HCT116 (cell line): ENCODE measurements at places on chromosomes 6 and 20.

GRCh38 chr6:5135788-5136376 lies 50.7 kb downstream of the PPP1R3G start:
- DNase-seq: peak; percentile 27

DNA sequence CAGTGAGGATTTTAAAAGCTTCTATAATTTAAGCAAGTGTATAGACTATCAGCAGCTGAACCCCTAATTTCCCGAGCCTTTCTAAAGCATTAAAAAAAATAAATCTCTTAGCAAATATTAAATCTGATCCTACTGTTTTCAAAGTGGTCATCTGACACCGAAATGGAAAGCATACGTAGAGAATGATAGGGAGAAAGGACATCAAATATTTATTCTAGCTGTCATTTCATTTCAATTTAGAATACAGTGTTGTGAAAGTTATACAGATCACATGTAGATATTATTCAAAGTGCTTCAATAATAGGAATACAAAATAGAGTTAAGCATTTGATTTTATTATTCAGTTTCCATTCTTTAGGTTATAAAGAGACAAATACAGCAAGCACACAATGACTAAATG lies 61.9 kb upstream of the PKIB start:
- no peak for DNase-seq

DNA sequence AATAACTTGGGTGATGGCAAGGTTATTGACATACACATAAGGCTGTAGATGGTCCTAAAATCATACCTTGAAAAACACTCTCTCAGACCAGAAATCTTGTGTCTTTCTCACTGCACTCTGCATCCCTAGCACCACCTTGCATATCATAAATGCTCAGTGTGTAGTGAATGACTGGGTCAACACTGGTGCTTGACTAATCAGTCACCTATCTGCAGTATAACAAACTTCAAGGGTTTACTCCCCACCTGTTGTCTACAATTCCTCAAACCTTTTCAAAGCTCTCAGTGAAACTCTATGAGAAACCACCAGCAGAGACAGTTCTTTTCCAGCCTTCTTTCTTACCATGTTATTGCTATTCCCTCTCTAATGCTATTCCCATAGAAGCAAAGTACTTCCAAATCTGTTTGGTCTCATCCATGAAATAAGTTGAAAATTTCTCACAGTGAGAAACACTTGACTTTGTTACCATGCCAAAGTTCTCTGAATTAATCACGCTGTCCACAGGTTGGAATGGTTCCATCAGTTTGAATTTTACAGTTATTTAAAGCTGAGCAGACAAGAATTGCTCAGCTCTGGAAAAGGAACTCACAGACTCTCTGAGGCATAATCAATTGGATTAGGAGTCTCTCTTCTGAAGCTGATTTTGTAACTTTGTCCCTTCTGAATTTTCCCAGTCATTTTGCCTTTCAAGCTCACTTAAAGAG lies 104.8 kb upstream of the EYA4 start:
- DNase-seq: no peak

DNA sequence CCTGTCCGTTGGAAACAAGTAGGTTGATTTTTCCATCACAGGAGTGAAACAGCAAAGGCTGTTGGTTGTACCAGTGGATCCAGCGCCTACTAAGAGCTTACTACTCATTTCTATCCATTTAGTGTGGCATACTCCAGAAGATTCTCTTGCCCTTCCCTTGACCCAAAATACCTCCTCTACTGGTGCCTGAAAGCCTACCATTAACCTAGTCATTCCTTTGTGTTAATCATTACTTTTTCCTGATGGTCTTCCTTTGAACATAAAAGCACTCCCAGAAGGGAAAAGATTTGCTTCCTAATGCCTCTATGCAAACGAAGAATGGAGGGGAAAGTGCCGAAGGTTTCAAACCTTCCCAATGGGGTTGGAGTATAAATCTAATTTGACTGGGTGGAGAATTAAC lies 123.3 kb downstream of the QRSL1 start:
- DNase-seq: no peak

DNA sequence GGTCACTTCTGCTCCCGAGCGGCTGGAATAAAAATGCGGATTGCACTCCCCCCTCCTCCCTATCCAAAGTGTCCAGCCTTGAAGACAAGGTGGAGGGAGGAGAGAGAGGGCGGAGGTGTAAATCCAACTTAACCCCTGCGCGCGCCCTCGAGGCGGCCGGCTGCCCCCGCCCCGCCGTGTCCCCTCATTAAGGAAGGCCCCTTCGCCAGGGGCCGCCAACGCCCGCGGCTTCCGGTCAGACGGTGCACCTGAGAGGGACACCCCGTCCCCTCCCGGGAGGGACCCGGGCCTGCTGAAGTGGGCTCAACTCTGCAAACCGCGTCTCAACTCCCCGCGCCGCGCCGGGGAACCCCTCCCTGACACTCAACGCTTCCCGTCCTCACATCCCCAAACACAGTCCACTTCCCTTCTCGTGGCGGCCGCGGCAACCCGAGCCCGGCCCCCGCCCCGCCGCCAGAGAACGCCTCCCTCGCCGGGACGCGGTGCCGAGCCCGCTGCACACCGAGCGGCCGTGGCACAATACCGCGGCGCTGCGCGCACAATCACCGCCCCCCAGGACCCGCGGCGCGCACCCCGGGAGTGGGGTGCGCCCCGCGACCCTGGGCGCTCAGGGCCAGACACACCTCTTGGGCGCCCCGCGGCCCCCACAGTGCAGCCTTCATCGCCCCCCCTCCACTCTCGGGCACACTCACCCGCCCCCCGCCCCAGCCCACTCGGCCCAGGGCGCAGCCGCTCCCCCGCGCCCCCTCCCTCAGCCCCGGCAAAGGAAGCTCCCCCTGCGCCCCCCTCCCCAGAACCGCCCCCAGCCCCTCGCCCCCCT lies 102.5 kb downstream of the NOL4L start:
- DNase-seq: no peak

DNA sequence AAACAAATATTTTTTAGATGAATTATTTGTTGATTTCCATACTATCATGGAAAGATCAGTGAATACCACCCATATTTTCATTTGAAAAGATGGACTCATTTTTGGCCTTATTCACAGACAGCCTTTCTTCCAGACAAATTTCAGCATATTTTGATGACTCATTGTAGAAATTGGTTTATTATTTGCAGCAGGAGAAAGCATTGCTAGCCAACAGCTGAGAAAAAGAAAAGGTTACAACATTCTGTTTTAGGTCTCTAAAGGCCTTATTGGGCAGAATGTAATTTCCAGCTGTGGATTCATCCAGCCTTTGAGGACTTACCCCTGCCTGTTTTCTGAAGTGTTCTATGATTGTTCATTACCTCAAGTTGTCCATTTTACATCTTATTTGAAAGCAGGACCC lies 201.9 kb downstream of the PLCB4 start:
- DNase-seq: no peak

DNA sequence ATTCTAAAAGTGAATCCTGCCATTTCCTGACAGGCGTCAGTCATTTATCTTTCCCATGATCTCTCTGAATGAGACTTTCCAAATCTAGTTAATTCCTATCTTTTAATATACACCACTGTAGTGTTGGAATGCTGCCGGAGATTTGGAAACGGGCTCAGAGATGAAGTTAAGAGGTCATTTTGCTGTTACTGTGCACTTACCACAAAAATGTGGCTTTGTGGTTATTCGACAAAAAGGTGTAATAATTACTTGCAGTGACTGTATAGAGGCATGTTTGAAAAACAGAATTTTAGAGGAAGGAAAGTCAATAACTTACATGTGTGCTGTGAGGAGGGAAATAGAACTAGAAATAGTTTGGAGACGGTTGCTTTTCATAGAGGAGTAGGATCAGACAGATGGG lies 460.2 kb upstream of the BTBD3 start:
- DNase-seq: no peak

DNA sequence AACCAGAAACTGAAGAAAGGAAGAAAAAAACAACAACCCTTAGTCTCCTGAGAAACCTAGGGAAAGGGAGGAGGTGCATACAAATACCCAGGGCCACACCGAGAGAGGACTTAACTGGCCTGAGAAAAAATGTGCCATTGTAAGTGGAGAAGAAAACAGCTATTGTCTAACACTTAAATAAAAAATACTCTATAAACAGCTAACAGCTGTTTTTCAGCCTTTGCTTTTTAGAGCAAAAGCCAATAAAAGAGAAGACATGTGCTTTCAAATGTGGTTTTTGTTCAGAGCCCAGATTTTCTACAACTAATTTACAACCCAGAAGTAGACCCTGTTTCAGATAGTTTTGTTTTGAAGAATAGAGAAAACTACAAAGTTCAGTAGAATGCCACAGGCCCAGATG lies 56.0 kb upstream of the SLC22A16 start:
- no peak for DNase-seq

GRCh38 chr6:71388068-71388744 lies 99.6 kb downstream of the OGFRL1 start:
- no peak for DNase-seq

GRCh38 chr20:32445539-32446273 lies 87.6 kb downstream of the ASXL1 start:
- DNase-seq: no peak

DNA sequence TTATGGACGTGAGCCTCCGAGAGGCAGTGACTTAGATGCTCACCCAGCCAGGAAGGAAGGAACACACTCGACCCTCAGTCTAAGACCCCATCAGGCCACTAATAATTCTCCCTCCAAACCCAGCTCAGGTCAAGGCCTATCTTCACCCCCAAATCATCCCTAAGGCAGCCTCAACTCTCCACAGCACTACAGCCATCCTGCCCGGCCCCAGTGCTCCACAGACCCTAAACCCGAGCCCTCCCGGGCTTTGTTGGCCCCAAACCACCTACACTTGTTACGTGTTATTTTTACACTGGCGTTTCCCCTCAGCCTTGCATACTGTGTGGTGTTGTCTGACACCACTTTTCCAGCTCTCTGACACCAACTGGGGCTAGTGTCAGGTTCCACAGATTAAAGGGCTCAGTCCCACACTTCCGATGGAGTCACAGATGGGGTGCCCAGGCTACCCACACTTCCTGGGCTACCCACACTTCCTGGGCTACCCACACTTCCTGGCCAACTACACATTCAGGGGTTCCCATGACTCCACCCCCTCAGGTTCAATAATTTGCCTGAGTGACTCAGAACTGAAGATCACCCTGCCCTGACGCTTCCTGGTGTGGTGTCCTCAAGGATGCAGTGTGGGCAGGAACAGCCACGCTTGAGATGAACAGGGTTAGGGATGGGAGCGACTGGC lies 25.3 kb downstream of the RBCK1 start:
- DNase-seq: no peak

DNA sequence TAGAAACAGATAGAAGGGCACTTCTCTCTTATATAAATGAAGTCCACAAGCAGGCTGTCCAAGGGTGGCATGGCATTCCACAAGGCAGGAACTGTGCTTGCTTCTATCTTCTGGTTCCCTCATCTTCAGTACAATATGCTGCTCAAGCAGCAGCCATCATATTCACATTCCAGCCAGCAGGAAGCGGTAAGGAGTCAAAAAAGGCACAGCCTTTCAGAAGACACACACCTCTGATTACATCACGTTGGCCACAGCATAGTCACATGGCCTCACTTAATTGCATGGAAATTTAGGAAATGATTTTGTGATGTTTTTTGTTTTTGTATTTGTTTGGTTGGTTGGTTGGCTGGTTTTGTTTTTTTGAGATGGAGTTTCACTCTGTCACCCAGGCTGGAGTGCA lies 19.0 kb downstream of the REM1 start:
- peak; percentile 77 for DNase-seq

- no peak for DNase-seq
Measured at GRCh38 chr6:960356-960755, 267.4 kb upstream of the EXOC2 start.

GRCh38 chr20:4560667-4561066 lies 161.0 kb upstream of the PRND start:
- DNase-seq: no peak

DNA sequence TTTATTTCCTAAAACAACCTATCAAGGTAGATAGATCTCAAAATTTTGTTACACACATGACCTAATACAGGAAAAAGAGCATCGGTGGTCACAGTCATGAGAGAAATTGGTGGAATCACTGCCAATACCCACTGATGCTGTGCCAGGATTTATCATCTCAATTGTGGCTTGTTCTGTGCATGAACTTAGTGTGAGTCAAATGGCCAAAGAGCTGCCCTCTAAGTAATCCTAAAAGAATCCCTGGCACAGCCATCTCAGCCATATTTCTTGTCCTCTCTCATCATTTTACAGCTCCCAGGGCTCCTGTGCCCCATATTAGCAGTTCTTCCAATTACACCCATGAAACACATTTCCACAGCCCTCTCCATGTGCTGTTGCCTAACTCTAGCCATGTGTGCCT lies 6.1 kb downstream of the GSTA5 start:
- DNase-seq: no peak

- DNase-seq: no peak
Measured at GRCh38 chr20:4666001-4666479, 55.7 kb upstream of the PRND start.

- DNase-seq: no peak
Measured at GRCh38 chr20:40493071-40493470, 196.0 kb downstream of the MAFB start.

DNA sequence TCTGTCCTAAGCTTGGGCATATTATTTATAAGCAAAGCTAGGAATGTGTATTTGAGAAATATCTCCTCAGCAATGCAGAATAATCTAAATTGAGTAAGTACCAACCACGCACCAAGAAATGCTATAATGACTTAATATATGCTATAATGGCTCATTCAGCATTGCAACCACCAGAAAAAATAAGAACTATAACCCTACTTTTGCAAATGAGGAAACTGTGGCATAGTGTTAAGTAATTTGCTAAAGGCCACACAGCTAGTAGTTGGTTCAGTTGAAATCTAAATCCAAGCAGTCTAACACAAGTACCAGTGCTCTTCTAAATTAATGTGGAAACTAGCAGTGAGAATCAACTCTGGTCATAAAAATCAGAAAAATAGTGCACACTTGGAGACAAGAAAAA lies 35.7 kb downstream of the HBS1L start:
- no peak for DNase-seq
